ENCODE measurements at places on chromosomes 7 and 10.

DNA sequence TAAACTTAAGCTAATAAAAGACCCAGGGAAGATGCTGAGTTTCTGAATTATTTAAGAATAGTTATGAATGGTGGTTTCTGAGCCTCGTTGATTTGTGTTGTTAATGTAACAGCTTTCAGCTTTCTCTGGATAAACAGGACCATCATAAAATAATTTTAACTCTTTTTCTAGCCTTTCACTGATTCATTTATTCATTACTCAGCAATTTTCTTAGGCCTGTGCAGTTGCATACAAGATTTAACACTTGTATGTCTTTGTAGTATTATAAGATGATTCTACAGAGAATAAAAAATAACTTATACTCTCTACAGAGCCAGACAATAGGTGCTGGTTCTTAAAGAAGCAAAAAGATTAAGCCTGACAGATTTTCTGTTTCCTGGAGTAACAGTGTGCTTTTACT, 29.3 kb downstream of the TMEM196 start:
- DNase-seq, result no peak

DNA sequence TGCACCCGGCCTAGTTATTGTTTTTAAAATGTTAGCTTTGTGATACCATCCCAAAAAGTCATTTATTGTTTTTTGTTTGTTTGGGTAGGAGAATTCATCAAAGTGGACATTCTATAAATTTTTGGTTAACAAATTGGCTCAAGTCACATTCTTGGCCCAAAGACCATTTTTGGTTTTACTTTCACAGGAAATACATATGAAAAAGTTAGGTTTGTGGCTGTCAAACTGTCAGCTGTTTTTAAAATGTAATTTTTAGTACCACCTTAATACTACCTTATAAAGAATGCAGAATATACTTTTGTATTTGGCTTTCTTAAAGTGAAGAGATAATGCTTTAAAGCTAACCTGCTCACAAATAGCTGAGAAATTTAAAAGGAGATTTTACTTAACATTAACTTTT, 25.1 kb downstream of the TMEM168 start:
- DNase-seq, result no peak

- peak; percentile 30 for DNase-seq
Measured at GRCh38 chr10:60827791-60828488, 49.7 kb downstream of the CDK1 start.

- DNase-seq, result no peak
Measured at GRCh38 chr10:121683816-121684215, 85.6 kb upstream of the FGFR2 start.

- no peak for DNase-seq
Measured at GRCh38 chr10:14660831-14661230, 113.9 kb downstream of the FAM107B start.

GRCh38 chr10:47337310-47337709, 10.9 kb upstream of the RBP3 start:
- DNase-seq, result no peak

DNA sequence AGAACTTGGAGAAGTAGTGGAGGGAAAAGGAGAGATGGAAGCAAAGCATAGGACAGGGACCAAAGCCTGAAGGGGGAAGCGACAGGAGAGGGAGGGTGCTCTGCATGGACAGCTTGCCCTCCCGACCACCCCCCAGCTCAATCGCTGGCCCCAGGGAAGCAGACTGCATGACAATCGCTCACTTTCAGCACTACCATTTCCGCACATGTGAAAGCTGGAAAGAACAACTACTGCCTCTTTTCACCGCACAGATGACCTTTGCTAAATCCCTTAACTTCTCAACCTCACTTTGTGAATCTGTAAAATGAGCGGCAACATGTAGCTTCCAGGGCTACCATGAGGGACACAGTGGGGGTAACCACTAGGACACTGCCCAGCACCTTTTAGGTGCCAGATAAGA, 17.1 kb downstream of the VOPP1 start:
- no peak for DNase-seq

DNA sequence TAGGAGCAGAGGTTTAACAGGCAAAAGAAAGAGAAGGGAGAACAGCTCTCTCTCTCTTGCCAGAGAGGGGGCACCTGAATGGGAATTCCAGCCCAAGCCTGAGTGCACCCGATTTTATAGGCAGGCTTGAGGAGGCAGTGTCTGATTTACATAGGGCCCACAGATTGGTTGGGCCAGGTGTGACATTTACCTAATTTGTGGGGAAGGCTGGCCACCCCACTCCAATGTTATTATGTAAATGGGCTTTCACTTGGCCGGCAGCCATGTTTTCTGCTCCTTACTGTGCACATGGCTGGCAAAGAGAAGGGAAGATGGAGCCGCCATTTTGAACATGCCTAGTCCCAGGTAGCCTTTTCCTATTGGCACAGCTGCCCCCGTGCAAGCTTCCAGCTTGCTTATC, 735.5 kb upstream of the AUTS2 start:
- no peak for DNase-seq

DNA sequence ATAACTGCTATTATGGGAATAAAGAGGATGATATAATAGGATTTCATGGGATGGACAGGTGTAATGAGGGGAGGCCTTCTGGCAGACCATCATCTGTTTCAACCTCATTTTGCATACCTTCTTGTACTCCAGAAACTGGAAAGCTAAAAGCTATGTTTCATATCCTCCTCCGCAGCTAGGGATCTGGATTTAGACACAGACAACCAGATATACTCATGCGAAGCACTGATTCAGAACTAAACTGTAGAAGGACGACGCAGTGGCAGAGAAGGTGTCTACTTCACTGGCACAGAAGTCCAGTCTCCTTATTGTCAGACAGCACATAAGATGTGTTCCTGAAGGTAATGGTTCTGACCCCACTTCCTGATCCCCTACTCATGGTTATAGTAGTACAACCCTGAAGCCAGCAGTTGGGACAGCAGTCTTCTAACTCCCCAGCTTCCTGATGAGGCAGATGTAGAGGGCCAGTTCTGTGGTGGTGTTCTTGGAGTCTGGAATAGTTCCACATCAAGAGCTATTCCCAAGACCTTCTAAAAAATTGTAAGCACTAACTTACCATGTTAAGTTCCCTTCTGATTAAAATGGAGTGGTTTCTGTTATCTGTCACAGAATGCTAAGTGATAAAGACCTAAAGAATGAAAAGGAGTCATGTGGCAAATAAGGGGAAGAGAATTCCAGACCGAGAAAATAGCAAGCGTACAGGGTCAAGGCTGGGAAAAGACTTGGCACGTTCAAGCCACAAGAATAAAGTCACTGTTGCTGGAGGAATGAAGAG, 550.3 kb downstream of the GRM8 start:
- DNase-seq, result no peak

DNA sequence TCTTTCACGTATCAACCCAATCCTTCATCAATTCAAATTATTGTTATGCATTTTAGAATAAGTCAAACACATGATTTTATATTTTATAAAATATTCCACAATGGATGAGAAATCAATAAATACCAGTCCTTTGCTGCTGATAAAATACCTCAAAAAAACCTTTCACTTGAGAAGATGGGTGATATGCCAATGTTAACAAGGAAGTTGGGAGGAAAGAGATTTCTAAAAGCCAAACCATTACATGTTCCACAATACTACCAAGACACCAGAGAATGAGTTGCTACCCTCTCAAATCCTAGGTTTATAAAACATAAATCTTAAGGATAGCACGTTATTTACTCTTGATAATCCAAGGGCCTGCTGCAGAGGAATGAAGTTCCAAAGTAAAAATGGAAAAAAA, 14.4 kb downstream of the RNF133 start:
- no peak for DNase-seq

DNA sequence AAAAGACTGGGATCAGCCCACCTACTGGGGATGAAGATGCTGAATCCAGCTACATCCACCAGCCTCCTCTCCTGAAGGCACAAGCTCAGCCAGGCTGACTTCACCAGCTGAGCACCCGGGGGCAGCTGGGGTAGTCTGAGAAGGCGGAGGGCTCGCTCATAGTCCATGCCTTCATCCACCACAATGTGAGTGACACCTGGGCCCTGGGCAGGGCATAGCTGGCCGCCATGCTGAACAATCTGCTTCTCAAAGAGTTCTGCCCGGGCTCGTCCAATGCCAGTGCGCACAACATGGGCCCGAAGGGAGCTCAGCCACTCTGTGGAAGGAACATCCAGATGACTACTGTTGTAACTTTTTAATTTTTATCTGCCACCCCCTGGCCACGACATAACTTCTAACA, 2.2 kb downstream of the POLL start:
- DNase-seq, result no peak

DNA sequence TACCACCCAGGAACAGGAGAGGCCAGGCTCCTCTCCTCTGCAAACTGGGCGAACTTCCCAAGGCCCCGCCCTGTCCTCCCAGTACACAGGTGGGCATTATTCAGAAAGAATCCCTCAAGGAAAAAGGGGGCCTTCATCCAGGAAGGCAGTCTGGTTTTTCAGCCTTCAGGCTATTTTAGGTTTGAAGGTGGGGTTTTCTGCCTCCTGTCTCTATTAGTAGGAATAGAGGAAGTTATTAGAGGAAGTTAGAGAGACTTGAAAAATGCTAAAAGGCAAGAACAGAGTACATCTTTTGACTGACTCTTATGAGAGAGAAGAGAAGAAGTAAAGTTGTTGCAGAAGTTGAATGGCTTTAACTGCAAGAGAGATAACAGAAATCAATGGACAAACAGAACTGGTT, 250.9 kb upstream of the SORCS1 start:
- no peak for DNase-seq

GRCh38 chr7:80732630-80733029, 94.2 kb downstream of the CD36 start:
- no peak for DNase-seq

DNA sequence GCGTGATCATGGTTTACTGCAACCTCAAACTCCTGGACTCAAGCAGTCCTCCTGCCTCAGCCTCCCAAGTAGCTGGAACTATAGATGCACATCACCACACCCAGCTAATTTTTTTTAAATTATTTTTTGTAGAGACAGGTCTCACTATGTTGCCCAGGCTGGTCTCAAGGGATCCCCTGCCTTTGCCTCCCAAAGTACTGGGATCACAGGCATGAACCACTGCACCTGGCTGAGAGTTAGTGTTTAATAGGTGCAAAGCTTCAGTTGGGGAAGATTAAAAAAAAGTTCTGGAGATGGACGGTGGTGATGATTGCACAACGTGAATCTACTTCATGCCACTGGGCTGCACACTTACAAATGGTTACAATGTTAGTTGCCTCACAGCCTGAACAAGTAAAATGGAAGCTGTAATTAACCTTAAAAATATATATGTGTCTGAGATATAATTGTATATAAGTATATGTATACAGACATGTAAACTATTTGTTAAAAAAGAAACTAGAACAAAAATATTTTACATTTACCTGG, 106.4 kb upstream of the ZNF438 start:
- no peak for DNase-seq

DNA sequence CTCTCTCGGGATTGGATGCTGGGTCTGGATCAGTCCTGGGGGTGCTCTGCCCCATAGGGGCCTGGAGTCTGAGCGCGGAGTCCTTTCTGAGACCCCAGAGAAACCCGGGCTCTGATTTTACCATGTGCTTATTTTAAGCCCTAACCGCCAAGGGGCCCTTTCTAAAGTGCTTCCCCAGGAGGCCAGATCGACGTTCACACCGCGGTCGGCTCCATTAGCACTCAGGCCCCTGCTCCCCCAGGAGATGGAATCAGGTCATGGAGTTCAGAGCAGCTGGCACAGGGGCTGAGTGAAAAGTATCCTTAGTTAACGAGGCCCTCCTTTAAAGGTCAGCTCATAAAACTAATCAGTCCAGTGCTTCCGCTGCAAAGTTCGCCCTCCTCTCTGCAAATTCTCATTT, 159.4 kb upstream of the COBL start:
- no peak for DNase-seq

DNA sequence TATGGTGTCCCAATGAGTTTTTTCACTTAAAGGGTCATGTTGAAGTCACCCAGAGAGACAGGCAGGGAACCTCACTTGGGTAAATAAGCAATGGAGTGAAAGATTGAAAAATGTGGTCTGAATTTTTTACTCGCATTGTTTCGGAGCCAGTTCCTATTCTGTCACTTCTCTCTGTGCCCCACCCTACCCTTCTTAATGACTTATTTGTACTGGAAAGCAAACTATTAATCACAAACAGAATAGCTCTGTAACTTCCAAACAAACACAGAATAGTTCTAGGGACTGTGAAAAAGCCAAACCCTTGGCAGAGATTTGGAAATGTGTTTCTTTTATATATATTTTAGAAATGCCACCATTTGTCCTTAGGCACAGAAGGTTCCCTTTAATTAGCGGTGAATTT, 76.0 kb downstream of the LRMDA start:
- no peak for DNase-seq

- no peak for DNase-seq
Measured at GRCh38 chr7:83749495-83749894, 100.6 kb upstream of the SEMA3E start.

DNA sequence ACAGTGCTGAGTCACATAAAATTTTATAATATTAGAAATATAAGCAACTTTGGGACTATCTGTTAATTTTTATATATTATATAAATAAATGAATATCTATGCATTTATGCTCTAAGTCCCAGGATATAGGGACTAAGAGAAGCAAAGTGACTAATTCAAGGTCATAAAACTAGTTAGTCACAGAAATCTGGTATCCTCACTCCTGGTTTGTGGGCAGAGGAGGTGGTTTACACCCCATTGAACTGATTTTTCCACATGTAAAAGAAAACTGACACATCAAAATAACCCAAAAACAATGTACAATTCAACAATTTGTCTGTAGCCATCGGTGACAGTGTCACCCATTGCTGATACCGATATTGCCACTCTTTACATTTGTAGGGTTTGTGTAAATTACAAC, 3.0 kb downstream of the PCLO start:
- DNase-seq, result no peak

GRCh38 chr7:115585015-115585718, 445.4 kb downstream of the TFEC start:
- no peak for DNase-seq

DNA sequence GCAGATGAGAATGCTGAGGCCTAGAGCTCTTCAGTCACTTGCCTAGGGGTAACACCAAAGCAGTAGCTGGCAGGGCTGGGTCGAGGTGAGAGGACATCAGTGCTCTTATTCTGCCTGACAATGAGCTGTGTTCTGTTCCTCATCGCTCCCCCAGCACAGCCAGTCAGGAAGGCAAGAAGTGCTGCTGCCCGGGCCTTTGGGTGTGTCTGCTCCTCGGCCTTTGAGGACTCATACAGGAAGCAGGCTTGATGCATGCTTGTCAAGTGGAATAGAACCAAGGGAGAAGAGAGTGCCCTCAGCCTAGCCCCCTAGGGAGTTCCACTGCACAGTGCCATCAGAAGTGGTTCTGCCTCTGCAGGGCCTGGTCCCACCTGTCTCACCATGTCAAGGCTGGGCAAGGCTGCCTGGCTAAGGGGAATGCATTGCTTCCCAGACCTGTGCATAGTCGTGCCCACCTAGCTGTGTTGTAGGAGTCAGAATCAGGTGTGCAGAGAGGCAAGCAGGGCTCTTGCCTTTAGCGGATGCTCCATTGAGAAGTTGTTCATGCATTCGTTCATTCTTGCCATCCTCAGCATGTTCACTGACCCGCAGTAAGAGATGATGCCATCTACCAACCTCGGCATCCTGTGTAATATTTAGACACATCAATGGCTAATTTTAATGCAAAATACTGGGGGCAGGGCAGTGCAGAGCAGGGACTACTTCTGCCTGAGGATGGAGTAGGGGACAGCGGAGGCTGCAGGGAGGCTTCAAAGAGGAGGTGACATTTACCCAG, 156.6 kb downstream of the RPS24 start:
- peak; percentile 29 for DNase-seq
